ENCODE measurements at places on chromosomes 5 and 9. TPM values are rescaled to one million over a fixed set of nuclear protein-coding genes. Genes with fewer than 3 reads are reported as not detected.

Gene MAMDC2
- total RNA-seq: 6.7 TPM

Gene DMRT3
- total RNA-seq: not detected

Gene KIF20A
- total RNA-seq: 18.9 TPM

Gene TLX3
- total RNA-seq: not detected

Gene TAF11L5
- not detected for total RNA-seq

Gene HAPLN1
- under 0.01 TPM for total RNA-seq

Gene NEUROG1
- total RNA-seq: not detected

Gene PRRX2
- 1.2 TPM for total RNA-seq

Gene GPR151
- total RNA-seq: not detected

Gene NR5A1
- total RNA-seq: not detected

Gene MYOZ3
- 0.37 TPM for total RNA-seq

Gene SLC6A19
- total RNA-seq: not detected

GRCh38 chr5:36637516-36637915, 31.1 kb downstream of the SLC1A3 start:
- no peak for DNase-seq

GRCh38 chr5:143118222-143118621, 285.3 kb downstream of the NR3C1 start:
- DNase-seq: no peak

- DNase-seq: no peak
Observed at GRCh38 chr5:75043633-75044264, 8.6 kb downstream of the GCNT4 start.

- peak; percentile 72 for DNase-seq
Observed at GRCh38 chr5:67013719-67014118, 182.9 kb downstream of the CD180 start.

DNA sequence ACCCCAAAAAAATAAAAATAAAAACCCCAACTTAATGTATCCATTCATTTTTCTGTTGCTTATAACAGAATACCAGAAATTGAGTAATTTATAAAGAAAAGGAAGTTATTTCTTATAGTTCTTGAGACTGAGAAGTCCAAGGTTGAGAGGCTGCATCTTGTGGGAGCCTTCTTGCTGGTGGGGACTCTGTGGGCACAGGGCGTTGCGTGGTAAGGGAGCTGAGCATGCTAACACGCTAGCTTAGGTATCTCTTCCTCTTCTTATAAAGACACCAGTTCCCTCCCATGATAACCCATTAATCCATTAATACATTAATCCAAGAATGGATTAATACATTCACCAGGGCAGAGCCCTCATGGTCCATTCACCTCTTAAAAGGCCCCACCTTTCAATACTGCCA, 150.9 kb downstream of the ZSWIM6 start:
- no peak for DNase-seq

GRCh38 chr5:115423541-115423940, 121.0 kb downstream of the FEM1C start:
- DNase-seq: peak; percentile 21

- DNase-seq: peak; percentile 34
Observed at GRCh38 chr5:131810510-131811249, 13.9 kb upstream of the FNIP1 start.

- no peak for DNase-seq
Observed at GRCh38 chr9:12720551-12720950, 27.4 kb downstream of the TYRP1 start.

DNA sequence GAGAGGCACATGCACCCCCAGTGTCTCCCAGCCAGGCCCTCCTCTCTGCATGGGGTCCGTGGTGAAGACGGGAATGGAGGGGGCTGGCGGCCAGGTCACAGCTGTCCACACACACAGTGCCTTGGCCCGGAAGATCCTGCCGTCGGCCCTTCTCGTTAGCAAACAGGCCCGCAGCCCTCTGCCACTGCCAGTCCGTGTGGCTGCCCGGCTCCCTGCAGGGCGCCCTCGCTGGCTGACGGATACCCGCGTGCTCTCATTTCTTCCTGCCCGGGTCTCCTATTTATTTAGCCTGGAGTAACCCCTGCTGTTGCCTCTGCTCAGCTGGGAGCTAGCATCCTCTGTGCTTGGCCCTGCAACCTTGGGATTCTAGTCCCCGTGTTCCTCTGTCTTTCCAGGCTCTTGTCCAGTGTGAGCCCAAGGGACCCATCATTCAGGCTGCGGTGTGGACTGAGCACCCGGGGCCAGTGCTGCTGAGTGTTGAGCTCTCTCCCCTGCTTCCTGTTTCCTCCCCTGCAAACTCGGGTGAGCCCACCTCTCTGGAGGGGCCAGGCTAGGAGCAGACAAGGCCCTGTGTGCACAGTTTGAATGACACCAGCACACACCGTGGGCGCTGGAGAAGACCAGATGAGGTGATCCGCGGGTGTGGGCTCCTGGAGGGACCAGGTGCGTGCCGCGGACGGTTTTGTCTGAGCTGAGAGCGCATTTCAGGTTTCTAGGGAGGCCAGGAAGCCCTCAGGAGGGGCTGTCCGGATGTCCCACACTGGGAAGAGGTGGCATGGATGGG, 14.6 kb upstream of the RNU6ATAC start:
- peak; percentile 19 for DNase-seq

DNA sequence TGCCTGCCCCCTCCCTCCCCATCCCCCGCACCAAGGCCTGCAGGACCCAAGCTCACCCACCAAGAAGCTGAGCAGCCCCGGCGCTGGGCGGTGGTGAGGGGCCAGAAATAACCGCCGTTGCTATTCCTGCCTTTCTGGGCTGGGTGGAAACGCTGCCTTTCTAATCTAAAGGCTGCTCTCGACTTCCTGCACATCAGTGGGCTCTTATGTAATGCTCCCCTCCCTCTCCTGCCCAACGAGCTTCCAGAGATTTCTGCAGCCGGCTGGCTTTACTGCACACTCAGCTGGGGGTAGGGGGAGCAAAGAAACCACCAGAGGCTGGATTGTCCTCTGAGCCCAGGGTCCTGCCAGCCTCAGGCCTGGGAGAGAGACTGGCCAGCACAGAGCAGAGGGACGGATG, 6.9 kb upstream of the EGR1 start:
- DNase-seq: no peak

DNA sequence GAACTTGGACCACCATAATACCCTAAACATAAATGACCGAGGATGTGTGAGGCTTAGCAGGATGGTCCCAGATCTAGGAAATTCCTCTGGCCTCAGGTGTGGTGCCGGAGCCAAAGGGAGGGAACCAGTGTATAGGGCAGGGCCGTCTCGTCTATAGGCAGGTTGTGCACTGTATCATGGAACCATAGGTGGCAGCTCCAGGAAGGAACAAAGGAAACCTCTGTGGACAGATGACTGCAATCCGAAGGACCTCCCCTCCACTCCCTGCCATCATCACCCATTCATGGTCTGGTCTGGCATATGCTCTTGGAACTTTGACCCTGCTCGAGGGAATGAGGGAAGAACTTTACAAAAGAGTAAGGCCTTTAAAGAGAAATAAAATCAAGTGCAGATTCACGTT, 2.9 kb upstream of the MACIR start:
- DNase-seq: no peak

- no peak for DNase-seq
Observed at GRCh38 chr5:81893961-81894360, 77.9 kb upstream of the ATG10 start.

DNA sequence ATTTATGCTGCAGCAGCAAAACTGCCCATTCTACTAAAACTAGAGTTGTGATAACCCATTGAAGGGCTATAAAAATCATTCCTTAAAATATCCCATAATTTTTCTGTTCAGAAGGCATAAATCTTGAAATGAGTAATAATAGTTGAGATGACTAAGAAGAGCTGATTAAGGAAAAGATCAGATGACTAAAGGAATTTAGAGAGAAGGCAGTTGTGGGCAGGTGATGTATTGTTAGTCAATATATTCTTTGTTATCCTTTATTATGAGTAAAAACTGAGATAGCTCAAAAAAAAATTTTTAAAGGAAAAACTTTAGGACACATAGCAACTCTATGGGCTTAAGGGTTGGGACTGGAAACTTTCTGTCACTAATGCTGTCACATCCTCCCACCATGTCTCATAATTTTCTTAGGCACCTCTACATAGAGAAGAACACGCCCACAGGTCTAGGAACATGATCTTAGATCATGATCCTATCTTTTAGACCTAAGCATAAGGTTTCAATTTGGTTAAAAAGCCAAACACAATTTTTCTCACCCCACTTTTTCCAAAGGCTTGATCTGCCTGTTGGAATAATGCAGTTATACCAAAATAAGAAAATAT, 597.5 kb upstream of the MEF2C start:
- no peak for DNase-seq

GRCh38 chr9:18749711-18750110, 275.8 kb downstream of the ADAMTSL1 start:
- DNase-seq: no peak

DNA sequence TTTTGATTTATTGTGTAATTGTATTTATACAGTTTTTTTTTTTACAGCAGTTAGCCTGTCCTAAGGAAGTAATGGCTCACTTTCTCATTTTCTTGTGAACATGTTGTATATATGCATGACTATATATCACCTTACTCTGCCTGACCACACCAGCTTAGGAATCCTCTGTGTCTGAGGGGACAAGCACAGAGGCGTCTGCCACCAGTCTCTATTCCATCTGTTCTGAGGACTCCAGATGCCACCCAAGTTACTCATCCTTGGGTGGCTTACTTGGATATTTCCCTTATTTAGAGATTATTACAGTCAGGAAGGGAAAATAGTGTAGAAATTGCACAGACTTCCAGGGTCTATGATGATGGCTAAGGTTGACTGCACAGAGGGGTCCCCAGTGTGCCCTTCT, 256.3 kb upstream of the C9orf72 start:
- no peak for DNase-seq

GRCh38 chr5:153456354-153456753, 34.1 kb upstream of the GRIA1 start:
- DNase-seq: no peak

- DNase-seq: no peak
Observed at GRCh38 chr5:152689250-152689711, 284.2 kb upstream of the NMUR2 start.

GRCh38 chr5:146447734-146448380, 724 bp downstream of the TCERG1 start:
- DNase-seq: peak; percentile 59
